ENCODE measurements at places on chromosomes 16 and 17.

GRCh38 chr16:56399047-56399446, 26.3 kb downstream of the AMFR start:
- DNase-seq: no peak

DNA sequence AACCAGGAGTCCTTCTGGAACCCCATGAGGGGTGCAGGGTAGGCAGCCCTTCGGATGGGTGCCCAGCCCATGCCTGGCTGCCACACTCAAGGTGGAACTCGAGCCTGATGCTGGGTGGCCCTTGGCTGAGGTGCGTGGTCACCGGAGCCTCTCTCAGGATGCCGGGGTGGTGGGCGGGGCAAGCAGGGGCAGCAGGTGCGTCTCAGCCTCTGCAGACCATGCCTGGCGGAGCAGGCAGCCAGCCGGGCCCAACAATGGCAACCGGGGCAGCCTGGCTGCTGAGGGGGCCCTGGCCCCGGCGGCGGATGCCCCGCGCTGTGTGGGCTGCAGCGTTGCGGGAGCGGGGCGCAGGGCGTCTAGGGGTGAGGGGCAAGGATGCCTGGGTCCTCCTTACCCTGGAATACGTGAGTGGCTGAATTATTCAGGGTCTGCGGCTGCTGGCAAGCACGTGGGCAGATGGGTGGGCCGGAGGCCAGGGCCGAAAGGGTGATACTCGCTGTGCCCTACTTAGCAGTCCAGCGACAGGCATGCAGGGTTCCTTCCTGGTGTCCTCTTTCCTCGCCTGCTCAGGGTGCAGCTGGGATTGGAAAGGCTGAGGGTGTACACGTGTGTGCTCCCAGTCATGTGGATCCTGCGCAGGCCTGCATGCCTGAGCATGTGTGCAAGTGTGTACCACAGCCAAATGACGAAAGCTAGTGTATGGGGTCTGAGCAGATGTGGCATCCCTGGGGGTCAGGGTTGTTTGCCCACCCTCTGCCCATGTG, 14.6 kb downstream of the MYO15A start:
- DNase-seq: no peak

GRCh38 chr17:62819511-62820221, 11.6 kb upstream of the MARCHF10 start:
- DNase-seq: peak; percentile 96

GRCh38 chr17:30947796-30948195, 23.0 kb upstream of the RNF135 start:
- DNase-seq: no peak

DNA sequence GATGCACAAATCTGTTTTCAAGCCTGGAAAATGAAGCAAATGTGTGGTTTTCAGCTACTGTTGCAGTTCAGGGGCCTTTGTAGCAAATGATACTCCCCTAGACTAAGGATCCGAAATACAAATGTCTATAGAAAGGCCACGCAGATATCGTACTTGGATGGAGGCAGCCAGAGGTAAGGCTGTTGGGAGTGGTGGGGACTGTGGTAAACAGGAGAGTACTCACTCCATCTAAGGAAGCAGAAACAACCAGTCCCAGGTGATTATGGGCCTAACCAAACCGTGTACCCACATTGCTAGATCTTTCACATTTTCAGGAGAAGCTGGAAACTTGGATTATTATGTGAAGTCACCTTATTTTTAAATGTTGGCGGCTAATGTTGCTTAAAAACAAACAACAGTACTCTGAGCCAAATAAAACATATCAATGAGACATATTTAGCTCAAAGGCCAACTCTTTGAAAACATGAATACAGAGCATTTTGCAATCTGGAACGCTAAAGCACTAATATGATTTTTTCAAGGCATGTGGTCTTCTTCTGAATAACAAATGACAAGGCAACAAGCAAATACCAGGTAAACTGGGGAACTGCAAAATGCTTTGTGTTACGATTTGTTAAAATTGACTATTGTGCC, 110.1 kb downstream of the YPEL2 start:
- no peak for DNase-seq

- DNase-seq: no peak
These were observed 210.0 kb upstream of the DYNLRB2 start for GRCh38 chr16:80330803-80331202.

GRCh38 chr17:556431-556995, 158.1 kb downstream of the VPS53 start:
- no peak for DNase-seq

GRCh38 chr17:51161541-51161940, 4.7 kb upstream of the NME2 start:
- DNase-seq: no peak

DNA sequence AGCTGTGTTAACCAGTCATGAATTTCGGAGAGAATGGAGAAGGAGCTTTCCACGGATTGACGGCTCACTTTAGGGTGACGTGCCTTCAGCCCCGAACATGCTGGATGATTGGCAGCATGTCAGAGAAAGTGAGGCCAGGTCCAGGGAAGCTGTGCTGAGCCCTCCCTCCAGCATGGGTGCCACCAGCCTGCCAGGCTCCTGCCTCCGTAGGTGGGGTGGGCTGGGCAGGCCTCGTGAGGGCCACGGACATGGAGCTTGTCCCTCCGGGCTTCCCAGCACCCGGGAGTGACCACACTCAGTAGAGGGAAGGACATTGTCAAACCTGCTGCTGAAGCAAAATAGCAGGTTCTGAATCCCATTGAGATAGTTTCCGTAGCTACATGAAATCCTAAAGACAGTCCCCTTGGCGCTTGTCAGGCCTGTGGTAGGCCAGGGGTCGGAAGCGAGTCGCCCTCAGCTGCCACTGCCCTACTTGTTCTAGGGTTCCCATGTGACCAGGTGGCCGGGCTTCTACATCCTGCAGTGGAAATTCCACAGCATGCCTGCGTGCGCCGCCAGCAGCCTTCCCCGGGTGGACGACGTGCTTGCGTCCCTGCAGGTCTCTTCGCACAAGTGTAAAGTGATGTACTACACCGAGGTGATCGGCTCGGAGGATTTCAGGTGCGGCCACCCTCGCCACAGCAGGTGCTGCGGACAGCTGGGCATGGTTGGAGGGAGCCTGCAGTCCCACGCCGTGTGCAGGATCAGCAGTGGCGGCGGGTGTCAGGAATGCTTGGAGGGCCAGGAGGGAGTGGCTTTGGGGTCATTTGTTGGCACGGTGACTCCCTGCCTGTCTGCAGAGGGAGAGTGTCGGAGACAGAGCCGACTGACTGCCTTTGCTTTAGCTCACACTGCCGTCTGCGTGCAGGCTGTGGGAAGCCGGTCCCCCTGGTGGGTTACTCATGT, 72.3 kb downstream of the SEC14L1 start:
- no peak for DNase-seq

DNA sequence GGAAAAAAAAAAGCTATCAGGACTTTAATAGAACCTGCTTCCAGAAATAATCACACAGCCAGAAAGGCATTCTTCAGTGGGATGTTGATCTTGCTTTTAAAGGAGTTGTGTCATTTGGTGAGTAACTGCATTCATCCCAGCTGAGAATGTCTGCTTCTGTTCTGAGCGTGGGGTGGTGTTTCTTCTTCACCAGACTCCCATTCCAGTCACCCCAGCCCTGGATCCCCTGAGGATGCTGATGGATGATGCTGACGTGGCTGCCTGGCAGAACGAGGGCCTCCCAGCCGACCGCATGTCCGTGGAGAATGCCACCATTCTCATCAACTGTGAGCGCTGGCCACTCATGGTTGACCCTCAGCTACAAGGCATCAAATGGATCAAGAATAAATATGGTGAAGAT, 122.5 kb downstream of the ZNF18 start:
- DNase-seq: no peak

GRCh38 chr17:34384271-34384670, 21.2 kb upstream of the CCL1 start:
- DNase-seq: no peak

DNA sequence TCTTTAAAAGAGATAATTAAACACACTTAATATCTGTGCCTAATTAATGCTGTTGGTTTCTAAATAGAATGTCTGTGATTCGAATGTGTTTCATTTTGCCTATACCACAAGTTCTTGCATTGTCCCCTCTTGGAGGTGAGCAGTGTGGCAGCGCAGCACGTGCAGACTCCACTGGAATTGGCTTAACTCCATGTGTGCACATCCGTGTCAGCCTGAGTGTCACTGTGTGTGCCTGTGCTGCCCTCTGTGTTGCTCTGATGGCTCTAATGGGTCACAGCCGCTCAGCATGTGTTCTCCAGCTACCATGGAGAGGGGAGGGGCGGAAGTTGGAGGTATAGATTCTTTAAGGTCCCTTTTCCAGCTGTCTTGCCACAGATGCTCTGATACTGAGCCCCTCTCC, 226.6 kb downstream of the SPECC1 start:
- no peak for DNase-seq

DNA sequence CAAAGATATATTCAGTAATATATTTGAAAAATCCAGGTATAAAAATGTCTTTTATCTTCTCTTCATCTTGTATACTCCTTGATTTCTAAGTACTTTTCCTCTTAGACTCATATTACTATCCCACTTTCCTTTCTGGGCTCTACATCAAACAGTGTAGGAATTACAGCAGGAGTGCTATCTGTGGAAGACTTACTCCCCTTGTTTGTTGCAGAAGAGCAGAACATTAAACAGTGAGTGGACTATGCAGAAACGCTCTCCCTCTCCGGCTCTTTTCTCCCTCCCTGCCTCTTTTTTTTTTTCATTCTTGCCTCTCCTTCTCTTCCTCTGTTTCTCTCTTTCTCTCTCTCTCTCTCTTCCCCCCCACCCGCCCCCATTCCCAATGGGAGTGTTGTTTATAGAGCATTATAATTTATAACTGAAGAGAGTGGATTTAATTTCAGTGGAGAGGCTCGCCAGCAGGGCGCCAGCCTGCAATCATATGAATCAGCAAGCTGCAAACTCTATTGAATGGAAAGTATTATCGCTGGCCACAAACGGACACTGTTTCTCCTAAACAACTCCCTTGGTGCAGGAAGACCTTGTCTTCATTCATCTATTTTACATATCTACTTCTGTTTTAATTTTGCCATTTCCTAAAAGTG, 242.3 kb upstream of the TBX2 start:
- DNase-seq: peak; percentile 39

DNA sequence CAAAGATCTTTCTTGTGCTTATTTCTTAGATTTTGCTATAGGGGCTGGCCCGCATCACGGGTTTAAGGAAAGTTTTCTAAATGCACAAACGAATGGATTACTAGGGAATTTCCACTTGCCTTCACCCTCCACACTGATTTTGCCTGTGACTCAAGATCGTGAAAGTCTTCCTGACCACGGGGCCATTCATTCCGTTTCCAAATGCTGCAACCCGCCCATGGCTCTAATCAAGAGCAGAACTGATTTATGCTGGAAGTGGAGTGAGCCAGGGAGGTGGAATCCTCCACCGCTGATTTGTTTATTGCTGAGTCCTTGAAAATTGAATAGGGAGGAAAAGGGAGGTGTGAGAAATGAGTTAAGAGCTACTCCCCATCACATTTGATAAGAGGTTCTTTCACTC, 52.4 kb downstream of the CA10 start:
- no peak for DNase-seq

DNA sequence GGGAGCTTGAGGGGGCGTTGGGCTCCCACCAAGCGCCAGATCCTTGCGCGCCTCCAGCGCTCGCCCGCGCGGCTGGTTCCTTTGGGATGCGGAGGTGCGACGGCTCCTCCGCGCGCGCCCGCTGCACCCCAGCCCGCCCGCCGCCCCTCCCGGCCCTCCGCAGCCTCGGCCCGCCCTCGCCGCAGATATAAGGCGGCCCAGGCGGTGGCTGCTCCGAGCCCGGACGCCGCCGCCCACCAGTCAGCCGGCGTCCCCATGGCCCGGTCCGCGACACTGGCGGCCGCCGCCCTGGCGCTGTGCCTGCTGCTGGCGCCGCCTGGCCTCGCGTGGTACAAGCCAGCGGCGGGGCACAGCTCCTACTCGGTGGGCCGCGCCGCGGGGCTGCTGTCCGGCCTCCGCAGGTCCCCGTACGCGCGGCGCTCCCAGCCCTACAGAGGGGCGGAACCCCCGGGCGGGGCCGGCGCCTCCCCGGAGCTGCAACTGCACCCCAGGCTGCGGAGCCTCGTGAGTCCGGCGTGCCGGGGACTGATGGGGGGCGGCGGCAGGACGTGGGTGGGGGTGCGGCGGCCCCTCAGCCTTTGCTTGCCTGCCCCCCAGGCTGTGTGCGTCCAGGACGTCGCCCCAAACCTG, at the start of gene NPB:
Gene NPB, plus strand, starts transcription at position 216 of the 630 bp plus-strand sequence. Its CDS starts 40 bp downstream, at position 256.
- DNase-seq: no peak

GRCh38 chr16:61366006-61366405, 670.2 kb downstream of the CDH8 start:
- no peak for DNase-seq

GRCh38 chr17:41666237-41666641, 22.4 kb upstream of the EIF1 start:
- DNase-seq: no peak

GRCh38 chr16:30533748-30534367, 800 bp downstream of the ZNF747 start:
- DNase-seq: no peak

DNA sequence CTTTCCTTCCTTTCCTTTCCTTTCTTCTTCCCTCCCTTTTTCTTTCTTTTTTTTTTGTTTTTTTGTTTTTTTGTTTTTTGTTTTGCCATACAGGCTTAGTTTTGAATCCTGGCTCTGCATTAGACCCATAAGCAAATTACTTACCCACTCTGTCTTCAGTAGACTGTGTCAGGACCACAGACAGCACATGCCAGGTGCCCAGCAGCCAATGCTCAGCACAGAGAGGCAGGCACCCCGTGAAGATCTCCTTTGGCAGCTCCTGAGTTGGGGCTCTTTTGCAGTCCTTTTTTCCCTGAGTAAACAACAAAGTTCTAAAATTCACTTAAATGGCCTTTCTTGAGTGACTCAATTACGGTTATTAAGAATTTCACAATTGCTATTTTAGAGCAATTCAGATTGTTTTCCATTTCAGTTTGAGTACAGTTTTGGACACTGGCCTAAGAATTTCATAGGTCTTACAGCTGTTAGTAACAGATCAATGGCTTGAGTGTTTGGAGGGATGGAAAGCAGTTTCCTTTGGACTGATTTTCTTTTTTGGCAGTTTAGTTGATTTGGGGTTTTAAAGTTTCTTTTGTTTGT, 26.2 kb upstream of the SLC5A11 start:
- DNase-seq: no peak

DNA sequence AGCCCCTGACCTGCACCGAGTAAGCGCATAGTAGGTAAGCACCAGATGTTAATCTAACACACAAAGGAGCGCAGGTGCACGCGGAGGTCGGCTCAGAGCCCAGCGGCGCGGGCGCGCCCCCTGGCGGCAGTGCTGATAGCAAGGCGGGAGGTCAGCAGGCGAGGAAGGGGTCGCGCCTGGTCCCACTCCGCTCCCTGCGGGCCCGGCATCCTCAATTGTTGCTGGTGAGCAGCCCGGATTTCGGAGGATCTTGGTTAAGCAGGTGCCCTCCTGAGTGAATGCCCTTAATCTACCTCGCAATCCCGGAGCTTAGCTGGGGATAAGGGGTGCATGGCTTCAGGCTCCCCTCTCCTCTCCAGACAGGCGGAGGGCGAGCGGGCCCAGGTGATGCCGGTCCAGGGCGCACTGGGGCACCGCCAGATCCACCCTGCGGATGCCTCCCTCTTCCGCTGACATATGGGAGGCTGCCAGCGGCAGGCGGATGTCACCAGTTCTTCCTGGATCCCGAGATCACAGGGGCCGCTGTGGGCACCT, 4.0 kb upstream of the WNT3 start:
- no peak for DNase-seq

GRCh38 chr17:68048996-68049395, 13.5 kb downstream of the KPNA2 start:
- no peak for DNase-seq
